ENCODE measurements at places on chromosomes 2 and 18.

DNA sequence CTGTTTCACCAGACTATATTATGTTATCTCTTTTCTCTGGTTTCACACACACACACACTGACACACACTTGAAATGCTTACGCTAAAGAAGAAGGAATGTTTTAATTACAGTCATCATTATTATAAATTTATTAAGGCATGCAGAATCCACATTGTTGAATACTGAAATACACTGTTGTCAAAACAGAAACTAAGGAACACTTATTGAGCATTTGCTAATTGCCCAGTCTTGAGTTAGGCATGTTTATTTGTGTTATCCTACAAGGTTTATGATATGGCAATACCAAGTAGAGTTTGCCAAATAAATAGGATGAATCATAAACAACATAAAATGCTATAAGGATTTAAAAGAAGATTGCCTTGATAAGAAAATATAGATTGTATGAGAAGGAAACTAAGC, 917.0 kb upstream of the PIK3C3 start:
- DNase-seq: no peak

GRCh38 chr2:158668001-158668765, 126.9 kb upstream of the DAPL1 start:
- DNase-seq: no peak

DNA sequence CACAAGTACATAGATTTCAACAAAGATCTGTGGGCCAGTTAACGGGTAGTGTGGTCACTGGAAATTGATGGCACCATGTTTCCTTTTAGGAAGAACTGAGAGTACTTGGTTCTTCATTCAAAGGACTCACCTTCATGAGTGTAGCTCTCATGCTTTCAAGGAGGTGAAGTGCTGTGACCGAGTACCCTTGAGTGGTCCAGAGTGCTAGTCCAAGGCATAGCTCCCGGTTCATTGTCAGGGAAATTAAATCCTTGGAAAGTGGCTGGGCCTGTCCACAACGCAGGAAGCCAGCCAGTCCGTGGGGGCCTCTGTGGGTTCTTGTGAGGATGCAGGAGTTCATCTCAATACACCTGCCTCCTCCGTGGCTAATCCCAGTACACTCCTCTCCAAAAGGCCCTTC, 295.1 kb downstream of the GALR1 start:
- no peak for DNase-seq

GRCh38 chr2:8619071-8619470, 62.8 kb upstream of the ID2 start:
- no peak for DNase-seq

DNA sequence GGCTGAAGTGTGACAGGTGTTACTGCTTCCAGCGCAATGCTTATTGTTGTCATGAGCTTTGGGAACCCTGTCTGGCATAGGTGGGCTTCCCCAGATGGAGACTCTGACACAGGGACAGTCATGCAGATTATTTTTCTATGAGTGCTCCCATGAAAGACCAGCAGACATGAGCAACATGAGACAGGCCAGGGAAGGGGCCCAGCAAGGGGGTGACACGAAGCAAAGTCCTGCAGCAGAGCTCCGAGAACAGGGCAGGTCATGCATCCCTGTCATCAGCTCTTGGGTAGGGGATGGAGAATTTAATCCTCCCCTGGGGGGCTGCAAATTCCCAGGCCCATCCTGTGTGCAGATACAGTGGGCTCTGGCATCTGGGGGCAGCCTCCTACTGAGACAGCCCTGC, 77.4 kb downstream of the CTAGE1 start:
- DNase-seq: no peak

GRCh38 chr18:77073336-77074093, 59.1 kb downstream of the MBP start:
- DNase-seq: no peak

- no peak for DNase-seq
These were observed 83.3 kb downstream of the SPIRE1 start for GRCh38 chr18:12574494-12575185.

DNA sequence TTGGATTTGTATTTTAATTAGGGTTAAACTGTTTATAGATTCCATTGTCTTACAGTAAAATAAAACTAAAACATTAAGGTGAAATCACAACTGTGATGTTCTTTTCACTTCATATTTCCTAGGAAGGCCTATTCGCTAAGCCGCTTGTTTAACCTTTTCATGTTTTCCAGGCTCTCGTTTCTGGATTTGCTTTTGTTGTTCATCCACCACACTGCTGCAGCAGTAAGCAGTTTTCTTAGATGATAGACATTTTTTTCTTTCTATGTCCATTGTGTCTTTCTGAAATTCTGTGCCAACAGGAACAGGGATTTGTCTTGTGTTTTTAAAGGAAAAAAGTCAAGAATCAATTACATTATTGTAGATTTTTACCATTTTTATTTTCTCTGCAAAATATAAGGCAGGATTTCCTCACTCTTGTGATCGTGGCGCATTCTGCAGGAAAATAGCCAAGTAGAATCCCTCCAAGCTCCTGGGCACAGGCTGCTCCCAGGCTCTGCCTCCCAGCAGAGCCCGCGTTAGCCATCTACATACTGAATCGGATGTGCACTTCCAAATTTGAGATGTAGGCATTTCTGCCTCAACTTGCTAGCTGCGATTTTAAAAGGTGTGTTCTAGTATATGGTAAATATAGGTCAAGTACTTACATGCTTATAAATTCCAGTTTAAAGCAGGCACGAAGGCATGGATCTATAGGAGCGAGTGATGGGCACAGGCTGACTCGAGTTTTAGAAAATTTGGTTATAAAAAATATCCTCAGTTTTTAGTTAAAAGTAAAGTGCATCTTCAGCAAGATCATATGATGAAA, 10.2 kb downstream of the TSHZ1 start:
- no peak for DNase-seq

DNA sequence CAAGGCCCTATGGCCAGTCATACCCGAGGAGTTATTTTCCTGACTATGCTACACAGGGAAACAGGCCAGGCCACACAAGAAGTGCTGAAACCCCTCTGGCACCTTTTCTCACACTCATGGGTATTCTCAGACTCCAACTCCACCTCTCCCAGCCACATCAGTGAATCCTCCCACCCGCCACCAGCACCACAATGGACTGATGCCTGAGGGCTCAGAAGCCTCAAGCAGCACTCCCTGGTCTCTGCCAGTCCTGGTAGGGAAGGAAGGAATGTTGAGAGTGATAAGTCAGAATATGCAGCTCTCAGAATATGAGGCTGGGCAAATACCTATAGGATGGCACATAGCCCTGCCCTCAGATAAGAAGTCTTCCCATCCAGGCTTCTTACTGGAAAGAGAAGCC, 391.1 kb downstream of the ALK start:
- DNase-seq: no peak

- DNase-seq: no peak
These were observed 313.7 kb downstream of the CYP26B1 start for GRCh38 chr2:71833855-71834560.

GRCh38 chr18:67770520-67770919, 254.0 kb upstream of the DSEL start:
- DNase-seq: no peak

DNA sequence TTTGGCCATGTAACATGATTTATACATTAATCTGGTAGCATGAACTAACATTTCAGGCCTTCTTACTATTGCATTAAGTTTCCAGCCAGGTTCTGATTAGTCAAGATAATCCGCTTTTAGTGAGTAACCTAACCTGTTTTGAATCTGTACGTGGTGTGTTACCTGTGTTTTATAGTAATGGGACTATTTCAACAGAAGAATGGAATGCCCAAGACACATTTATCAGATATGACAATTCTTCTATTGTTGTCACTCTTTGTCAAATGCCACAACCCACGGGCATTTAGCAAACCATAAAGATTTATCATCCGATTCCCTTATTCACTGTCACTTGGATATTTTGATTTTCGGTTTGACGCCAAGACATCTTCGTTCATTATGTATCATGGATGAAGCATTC, 117.9 kb downstream of the ETAA1 start:
- DNase-seq: no peak

DNA sequence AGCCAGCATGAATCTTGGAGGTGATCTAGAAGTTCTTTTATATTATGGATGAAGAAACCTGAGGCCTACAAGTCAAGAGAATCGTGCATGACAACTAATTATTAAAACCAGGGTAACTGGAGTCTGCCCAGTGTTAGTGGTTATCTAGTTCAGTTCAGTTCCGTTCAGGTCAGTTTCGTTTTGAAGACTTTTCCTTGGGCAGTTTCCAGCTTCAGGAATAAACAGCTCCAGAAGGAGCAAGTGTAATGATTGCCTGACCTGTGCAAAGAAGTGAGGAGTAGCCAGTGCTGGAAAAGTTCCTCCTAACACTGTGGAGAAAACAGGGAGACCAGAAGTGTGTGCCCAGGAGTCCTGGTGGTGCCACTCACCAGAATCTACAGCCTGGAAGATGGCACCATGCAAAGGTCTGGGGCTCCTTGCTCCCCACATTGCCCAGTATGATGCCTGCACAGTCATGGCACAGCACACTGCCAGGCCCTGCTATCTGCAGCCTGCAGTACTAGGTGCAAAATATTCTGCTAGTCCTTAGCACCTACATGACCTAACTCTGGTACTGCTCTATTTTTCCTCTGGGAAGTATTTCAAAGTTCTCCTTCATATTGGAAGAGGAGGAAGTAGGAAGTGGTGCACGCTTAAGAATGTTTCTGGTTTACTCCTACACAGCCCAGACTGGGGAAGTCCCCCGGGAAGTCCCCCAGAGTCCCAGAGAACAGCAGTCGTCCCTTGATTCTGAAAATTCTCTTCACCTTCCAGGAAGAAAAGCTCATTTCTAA, 65.8 kb downstream of the SUMO1 start:
- DNase-seq: no peak

- DNase-seq: no peak
These were observed 65.4 kb downstream of the FAM168B start for GRCh38 chr2:131027566-131028528.

GRCh38 chr2:189783451-189783926, 650 bp downstream of the ORMDL1 start:
- DNase-seq: no peak

GRCh38 chr18:58567453-58568196, 61.3 kb downstream of the ALPK2 start:
- DNase-seq: peak; percentile 97
